Stimulated activated CD4-positive, alpha-beta T cell treated with anti-CD3 and anti-CD28 coated beads, TNF-alpha, amount 100 ng/mL, for 4 hours (primary cell): ENCODE measurements at places on chromosomes 2 and 18.

DNA sequence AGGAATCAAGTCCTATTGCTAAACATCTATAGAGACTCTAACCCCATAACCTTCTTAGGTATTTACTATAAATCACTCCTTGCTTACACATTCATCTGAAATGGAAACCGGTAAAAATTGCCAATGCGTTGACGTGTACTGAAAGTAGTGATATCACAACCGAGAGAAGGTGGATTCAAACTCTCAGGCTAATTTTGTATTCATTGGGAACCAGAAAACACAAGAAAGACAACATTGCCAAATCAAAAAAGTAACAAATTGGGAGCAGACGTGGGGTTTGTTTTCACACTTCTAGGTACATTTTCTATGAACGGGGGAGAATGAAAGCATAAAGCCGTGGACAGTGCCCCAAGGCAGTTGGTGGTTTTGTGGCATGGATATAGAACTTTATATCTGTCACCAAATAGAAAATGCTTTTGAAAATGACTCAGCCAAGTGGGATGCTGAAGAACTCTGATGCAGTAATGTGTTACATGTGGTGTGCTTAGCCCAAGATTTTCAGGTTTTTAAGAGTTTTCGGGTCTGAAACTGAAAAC is 155.1 kb upstream of the RASGRP3 start:
- no peak for DNase-seq

GRCh38 chr2:111930875-111931274 is 32.5 kb downstream of the MERTK start:
- DNase-seq = no peak

DNA sequence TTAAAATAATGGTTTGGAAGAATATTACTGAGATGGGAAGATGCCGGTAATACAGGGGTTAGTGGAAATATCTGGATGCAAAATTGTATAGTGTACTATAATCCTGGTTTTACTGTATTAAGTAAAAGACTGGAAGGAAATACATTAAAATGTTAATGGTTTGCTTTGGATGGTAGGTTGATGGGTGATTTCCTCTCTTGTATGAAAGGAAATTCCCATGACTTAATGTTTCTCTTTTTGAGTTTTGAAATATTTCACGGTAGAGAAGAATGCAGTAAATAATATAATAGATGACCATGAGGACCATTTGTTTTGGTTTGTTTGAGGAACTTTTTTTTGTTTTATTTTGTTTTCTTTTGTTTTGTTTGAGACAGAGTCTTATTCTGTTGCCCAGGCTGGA is 8.2 kb downstream of the SPTBN1 start:
- DNase-seq = no peak

- DNase-seq = no peak
Measured at GRCh38 chr2:85243101-85244072, 84.4 kb downstream of the TGOLN2 start.

- DNase-seq = no peak
Measured at GRCh38 chr2:11013196-11013595, 101.5 kb downstream of the KCNF1 start.

GRCh38 chr2:237307474-237307873 is 106.5 kb downstream of the COL6A3 start:
- DNase-seq = no peak

GRCh38 chr2:110768591-110768990 is 36.2 kb downstream of the ACOXL start:
- no peak for DNase-seq

GRCh38 chr2:120878970-120879369 is 143.3 kb downstream of the GLI2 start:
- DNase-seq = no peak

- no peak for DNase-seq
Measured at GRCh38 chr2:189654641-189655040, 6.6 kb upstream of the ASNSD1 start.

DNA sequence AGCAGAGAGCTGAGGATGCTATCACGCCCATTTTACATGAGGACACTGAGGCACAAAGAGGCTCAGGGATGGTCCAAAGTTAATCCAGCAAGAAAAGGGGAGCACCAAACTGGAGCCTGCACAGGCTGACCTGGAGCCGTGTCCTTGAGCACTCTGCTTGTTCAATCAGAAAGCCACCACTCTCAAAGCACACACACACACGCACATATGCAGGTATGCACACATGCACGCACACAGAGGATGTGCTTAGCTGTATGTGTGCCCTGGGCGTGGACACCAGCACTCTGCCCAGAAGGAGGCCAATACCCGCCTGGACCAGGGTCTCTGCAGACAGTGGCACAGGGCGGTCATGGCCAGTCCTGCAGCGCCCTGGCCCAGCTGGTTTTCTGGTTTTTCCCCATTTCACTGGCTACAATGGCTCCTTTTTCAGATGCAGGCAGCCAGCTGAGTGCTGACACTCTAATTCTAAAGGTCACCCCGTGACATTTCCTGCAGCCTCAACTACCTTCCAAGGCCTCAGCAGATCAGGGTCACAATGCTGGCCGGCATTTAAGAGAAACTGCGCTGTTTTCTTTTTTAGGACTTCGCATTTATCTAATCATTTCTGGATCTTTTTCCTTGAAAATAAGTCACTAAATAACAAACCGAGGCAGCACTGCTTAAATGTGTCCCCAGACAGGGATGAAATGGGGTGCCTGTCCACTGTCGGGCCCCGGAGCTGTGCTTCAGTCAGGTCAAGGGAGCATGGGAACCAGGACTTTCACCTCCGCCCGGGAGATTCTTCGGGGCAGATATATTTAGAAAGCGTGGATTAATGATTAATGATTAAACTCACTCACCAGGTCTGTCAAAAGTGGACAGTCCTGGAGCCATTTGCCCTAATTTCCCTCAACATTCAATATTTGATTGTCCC is 104.5 kb downstream of the HDAC4 start:
- DNase-seq = no peak

DNA sequence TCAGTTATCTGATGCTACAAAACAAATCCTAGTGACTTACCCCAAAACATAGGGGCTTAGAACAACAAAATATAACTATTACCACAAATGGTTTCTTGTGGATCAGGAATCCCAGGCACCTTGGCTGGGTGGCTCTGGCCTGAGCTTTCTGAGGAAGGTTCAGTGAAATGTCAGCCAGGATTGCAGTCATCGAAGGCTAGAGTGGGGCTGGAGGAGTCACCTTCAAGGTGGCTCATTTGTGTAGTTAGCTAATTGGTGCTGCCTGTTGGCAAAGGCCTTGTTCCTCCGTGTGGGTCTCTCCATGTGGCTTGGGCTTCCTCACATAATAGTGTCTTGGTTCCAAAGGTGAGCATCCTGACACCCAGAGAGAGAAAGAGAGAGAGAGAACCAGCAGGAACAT is 57.4 kb downstream of the COPS8 start:
- no peak for DNase-seq

DNA sequence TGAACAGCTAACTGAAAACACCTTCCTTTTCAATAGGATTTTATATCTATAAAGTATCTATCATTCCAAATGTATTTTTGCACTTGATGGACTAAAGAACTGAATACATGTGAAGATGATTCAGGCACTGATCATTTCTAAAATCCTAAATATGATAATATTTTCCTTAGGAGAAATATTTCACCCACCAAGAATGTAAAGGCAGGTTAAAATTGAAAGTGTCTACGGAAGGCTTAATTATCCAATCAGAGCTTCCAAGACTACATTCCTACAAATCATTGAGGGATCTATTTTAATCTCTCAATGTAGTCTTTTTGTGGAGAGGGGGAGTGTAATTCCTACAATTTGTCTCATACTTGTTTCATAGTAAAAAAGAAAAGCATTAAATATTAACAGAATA is 3.6 kb downstream of the GALNT3 start:
- DNase-seq = no peak

- DNase-seq = no peak
Measured at GRCh38 chr18:63301434-63301833, 18.1 kb downstream of the BCL2 start.

- DNase-seq = no peak
Measured at GRCh38 chr2:28312307-28313219, 80.1 kb upstream of the FOSL2 start.

GRCh38 chr2:59177748-59178147 is 936.6 kb upstream of the FANCL start:
- no peak for DNase-seq

- peak; percentile 23 for DNase-seq
Measured at GRCh38 chr2:55014962-55015939, 35.0 kb downstream of the RTN4 start.

DNA sequence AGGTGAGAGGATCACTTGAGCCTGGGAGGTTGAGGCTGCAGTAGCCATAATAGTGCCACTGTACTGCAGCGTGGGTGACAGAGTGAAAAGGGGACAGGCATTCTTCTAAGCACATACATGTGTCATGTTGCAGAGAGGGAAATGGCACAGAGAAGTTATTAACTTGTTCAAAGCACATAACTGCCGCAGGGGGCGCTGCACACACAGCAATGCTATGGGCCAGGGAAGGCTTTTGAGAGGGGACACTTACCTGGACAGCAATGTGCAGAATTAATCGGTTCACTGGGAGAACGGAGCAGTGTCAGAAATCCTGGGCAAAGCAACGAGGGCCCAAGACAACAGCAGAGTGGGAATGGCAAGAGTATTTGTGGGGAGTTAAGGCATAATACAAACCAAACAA is 2.4 kb downstream of the SCYGR8 start:
- DNase-seq = no peak

- DNase-seq = no peak
Measured at GRCh38 chr18:41466436-41467160, 488.4 kb upstream of the PIK3C3 start.

DNA sequence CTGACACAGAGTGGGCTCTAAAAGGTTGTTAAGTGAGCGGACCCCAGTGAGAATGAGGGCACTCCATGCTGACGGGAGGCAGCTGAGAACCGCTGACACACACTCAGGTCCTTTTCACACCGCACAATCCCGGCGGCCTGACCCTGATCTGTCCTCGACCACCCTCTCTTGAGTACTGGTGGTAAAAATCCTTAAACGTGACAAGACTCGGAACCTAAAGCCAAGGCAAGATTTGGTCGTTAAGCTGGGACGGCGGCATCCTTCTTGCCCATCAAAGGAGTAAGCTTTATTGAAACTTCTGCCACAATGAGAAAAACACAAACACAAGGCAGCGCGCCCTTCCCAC is 569 bp downstream of the TMX3 start:
- DNase-seq = no peak

- DNase-seq = no peak
Measured at GRCh38 chr2:233349005-233349998, 5.0 kb upstream of the DGKD start.

GRCh38 chr2:38797953-38798352 is 19.9 kb downstream of the GEMIN6 start:
- no peak for DNase-seq

GRCh38 chr2:130850788-130851623 is 14.3 kb downstream of the ARHGEF4 start:
- no peak for DNase-seq

- DNase-seq = no peak
Measured at GRCh38 chr2:69214898-69215297, 172.1 kb downstream of the GFPT1 start.

GRCh38 chr2:78020491-78020890 is 498.3 kb upstream of the LRRTM4 start:
- DNase-seq = no peak

- no peak for DNase-seq
Measured at GRCh38 chr2:2719015-2719414, 387.9 kb upstream of the MYT1L start.

DNA sequence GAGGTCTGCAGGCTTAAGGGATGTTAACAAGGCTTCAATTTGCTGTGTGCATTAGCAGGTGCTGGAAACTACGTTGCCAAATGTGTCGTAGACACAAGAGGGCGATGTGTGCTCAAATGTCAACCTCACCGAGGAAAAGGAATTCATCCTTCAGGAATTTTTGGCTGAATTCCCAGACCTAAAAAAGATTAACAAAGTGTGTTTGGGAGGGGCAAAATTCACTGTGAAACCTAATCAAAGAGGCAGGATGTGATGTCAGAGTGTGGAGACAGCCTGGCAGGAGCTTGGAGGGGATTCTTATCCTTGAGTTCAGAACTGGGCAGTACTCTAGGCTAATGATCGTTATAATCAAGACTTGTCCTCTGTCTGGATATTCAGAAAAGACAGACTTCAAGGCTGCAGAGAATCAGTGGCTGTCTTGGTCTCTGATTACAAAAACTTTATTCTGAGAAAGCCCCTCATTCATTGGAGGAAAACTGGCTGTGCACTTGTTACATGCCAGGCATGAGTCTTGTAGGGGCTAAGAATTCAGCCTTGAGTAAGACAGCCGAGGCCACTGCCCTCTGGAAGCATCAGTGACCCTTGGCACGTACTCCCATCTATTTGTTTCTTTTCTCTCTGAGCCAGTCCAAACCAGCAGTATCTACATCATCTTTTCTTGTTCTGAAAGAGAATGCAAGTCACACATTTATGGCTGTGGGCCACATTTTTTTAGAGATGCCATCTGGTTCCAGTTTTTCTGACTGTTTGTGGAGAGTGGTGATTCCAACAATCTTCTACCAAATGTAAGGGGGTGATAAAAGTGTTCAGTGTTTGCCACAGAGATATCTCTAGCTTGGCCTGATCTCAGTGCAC is 18.7 kb upstream of the SCYGR1 start:
- no peak for DNase-seq

- no peak for DNase-seq
Measured at GRCh38 chr2:151931756-151932155, 103.5 kb upstream of the ARL5A start.

DNA sequence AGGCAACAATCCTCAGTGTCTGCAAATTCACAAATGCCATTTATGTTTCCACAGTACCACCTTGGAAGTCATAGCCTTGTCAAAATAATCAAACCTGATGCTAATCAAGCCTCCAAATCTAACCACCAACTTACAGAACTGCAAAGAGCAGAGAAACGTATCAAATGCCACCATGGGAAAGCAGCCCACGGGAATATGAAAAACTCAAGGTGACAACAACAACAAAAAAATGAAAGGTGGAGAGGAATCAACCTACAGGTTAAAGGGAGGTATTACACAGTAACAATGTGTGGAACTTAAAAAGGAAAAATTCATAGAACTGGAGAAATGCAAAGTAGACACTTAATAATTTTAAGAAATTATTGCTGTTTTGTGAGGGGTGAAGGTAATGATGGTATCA is 46.7 kb downstream of the CD226 start:
- no peak for DNase-seq

- no peak for DNase-seq
Measured at GRCh38 chr2:29097569-29097968, 17.6 kb upstream of the CLIP4 start.

- DNase-seq = no peak
Measured at GRCh38 chr18:25299426-25300300, 52.3 kb downstream of the ZNF521 start.

- no peak for DNase-seq
Measured at GRCh38 chr18:11653521-11653920, 35.5 kb upstream of the GNAL start.
